ENCODE measurements at places on chromosomes 6 and 20. TPM values are rescaled to one million over a fixed set of nuclear protein-coding genes. Genes with fewer than 3 reads are reported as not detected.

TPMT gene
- 8.8 TPM for total RNA-seq

CRISP2 gene
- total RNA-seq, result not detected

SLC35D3 gene
- total RNA-seq, result not detected

GMDS gene
- total RNA-seq, result 16.1 TPM

HCRTR2 gene
- total RNA-seq, result not detected

UBE2C gene
- total RNA-seq, result 202 TPM

CYP39A1 gene
- total RNA-seq, result 2.1 TPM

PI3 gene
- not detected for total RNA-seq

PLG gene
- 0.30 TPM for total RNA-seq

PERP gene
- total RNA-seq, result 3.3 TPM

POPDC3 gene
- 0.86 TPM for total RNA-seq

PTK6 gene
- total RNA-seq, result not detected

ABHD16A gene
- 70.9 TPM for total RNA-seq

PKIG gene
- 34.7 TPM for total RNA-seq

TEAD3 gene
- 19.2 TPM for total RNA-seq

MLN gene
- not detected for total RNA-seq

FILIP1 gene
- 0.79 TPM for total RNA-seq

BANF2 gene
- total RNA-seq, result not detected

Data from neural crest cell (in vitro differentiated cells).